Activated naive CD4-positive, alpha-beta T cell (primary cell): ENCODE measurements at places on chromosomes 6 and 20.

DNA sequence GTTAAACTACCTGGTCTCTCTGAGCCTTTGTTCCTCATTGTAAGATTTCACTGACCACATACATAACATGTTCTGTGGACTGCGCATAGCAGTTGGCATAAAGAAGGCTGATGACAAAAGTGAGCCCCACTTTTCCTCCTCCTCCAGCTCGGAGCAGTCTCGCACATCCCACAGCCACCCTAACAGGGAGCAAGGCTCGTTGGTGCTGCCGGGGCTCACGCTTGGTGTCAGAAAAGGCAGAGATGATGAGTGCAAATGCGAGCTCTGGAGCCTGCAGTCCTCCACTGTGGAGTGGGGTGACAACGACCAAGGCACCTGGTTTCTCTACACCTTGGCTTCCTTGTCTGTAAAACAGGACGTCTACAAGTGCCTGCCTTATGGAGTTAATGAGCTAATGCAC, 9.7 kb downstream of the TGM3 start:
- DNase-seq, result no peak

DNA sequence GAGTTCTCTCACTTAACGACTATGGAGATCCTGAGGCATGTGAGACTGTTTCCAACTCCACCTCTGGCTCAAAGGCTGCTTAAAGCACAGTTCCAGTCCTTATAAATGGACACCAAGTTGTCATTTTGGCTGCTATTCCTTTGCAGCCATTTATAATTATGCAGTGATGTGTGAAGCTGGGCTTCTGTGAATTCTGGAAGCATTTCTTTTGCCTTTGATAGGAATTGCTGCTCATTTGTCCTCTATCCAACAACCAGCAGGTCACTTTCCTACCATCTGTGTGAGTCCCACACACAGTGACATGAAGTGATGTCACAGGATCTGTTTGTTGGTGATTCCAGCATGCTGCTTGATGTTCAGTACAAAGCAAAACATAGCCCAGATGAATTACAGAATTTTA, 28.5 kb upstream of the EFHC1 start:
- no peak for DNase-seq

GRCh38 chr20:34337982-34338726, 24.9 kb upstream of the ITCH start:
- no peak for DNase-seq

DNA sequence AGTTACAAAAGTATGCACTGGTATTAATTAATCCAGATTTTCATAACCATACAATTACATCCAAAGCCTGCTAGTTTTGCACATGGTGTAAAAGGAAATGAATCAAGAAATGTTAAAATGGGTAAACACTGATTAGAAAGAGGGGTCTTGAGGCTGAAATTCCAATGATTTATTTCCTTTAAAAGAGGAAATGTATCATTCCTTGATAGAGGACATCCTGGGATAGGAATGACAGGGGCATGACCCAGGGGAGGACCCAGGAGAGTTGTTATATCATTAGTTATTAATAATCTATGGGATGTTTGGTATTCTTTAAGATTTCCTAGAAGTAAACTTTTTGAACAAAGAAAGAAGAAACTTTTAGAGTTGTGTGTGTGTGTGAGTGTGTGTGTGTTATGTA, 18.2 kb downstream of the AK9 start:
- no peak for DNase-seq

DNA sequence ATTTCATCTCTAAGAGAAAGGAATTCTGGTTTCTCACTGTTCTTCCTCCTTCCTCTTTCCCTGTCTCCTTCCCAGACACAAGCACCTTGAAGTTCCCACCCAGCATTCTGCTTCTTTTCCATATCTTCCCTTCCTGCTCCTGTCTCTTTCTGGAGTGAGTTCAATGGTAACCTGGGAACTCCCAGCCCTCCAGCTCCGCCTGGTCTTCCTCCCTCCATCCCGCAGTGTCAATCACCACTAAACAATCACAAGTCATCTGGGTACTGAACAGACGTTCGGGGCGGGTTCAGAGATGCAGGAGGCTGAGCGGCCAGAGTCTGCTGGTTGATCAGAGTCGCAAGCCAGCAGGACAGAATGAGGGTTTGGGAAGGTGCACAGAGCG, 7.7 kb downstream of the TTBK1 start:
- no peak for DNase-seq

GRCh38 chr6:166173281-166173951, 5.8 kb upstream of the TBXT start:
- DNase-seq, result no peak

DNA sequence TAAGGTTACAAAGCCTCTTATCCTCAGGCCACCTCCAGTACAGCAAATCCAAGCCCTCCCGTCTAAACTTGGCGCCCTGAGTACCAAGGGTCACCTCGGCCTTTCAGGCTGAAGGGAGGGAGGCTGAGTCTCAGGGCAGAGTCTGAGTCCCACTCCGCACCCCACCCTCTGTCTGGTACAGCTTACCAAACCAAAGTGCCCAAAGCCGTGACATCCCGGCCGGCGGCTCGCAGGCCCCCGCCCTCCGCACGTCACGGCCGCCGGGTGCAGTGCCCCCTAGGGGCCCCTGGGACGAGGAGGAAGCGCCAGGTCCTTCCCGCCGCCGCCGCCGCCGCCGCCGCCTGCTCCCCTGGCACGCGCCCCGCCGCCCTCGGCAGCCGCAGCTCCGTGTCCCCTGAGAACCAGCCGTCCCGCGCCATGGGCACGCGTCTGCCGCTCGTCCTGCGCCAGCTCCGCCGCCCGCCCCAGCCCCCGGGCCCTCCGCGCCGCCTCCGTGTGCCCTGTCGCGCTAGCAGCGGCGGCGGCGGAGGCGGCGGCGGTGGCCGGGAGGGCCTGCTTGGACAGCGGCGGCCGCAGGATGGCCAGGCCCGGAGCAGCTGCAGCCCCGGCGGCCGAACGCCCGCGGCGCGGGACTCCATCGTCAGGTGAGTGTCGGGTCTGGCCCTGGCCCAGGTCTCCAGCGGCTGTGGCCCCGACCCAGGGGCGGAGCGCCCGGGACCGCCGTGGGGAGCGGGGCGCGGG, at the start of gene MTHFD1L:
Gene MTHFD1L (plus strand): TSS at position 297 of the 741 bp plus-strand sequence. CDS start 121 bp downstream, at position 418.
- peak; percentile 41 for DNase-seq

GRCh38 chr6:39558591-39559190, 166.5 kb downstream of the KIF6 start:
- no peak for DNase-seq

DNA sequence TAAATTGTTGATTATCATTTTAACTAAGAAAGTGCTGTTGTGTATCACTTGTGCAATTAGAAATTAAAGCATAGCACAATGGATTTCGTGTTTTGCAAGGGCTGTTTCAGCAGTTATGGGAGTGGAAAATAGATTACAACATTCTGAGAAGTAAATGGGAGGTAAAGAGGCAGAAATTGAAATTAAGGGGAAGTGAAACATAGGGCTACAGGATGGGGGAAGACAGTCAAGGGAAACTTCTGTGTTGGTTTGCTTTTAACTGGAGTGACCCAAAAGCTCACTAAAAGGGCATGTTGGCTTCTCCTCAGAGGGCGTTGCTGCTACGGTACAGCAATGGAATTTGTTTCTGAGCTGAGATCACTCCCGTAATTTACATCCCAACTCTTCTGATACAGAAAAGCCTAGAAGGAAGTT, 147.5 kb downstream of the BCAS1 start:
- DNase-seq, result no peak

- no peak for DNase-seq
Observed at GRCh38 chr6:164690702-164691500, 618.5 kb downstream of the C6orf118 start.

GRCh38 chr6:31558631-31559500, 11.5 kb downstream of the NFKBIL1 start:
- no peak for DNase-seq

- no peak for DNase-seq
Observed at GRCh38 chr6:89045011-89045387, 35.6 kb upstream of the PNRC1 start.

GRCh38 chr20:61986762-61987321, 78.8 kb downstream of the TAF4 start:
- no peak for DNase-seq

DNA sequence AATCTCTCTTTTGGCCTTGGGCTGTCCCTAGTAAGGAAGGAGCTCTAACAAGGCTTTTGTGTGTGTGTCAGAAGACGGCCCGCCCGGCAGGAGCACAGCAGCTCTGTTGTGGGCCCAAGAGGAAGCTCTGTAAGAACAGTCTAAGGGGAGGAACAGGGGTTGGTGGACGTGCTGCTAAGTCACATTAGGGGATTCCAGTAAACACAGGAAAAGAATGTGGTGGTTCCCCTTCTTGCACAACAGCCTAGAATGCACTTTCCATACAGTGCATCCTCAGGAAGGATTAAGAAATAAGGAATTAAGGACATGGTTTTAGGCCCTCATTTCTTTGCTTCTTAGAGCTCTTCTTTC, 114.5 kb downstream of the RNF144B start:
- DNase-seq, result no peak

- no peak for DNase-seq
Observed at GRCh38 chr6:158783851-158784250, 35.3 kb downstream of the EZR start.

DNA sequence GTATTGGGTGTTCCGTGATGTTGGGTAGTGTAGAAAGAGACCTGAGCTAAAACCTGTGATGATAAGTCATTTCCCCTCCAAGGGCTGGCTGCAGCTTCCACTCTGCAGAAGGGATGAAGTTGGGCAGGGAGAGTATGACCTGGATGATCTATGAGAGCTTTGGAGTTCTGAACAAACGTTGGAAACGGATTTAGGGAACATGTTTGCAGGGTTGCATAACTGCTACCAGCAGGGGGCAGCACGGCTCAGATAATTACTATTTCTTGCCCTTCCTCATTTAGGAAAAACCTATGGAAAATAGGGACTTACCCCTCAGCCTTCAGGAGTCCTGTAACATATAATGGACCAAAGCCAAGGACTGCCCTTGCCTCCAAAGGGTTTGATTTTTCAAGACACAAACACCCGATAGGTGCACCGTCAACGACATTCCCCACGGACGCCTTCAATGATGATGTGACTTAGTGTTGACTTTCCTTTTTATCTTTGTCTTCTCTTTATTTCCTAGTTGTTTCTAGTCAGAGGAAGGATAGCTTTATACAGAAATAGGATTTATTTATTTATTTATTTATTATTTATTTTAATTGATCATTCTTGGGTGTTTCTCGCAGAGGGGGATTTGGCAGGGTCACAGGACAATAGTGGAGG, 164.9 kb upstream of the SASH1 start:
- no peak for DNase-seq

DNA sequence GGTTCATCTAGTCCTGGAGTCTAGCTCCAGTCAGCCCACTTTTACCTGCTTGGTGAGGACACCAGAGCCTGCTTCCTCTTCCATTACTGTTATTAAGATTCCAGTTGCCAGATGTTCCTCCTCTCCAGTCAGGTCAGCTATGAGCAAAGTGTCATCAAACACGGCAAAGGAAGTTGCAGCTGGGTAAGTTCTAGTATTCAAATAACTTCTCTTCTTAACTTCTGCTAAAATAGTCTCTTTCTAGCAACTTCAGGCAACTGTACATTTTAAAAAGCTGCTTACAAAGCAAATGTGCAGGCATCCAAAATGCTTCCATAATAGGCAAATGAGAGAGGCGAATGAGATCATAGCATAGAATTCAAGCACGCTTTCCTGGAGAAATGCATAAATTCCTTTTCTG, 18.4 kb upstream of the MRPS18A start:
- DNase-seq, result no peak

- no peak for DNase-seq
Observed at GRCh38 chr20:44967207-44967807, 995 bp downstream of the STK4 start.

- no peak for DNase-seq
Observed at GRCh38 chr6:169324656-169325459, 71.2 kb upstream of the THBS2 start.

DNA sequence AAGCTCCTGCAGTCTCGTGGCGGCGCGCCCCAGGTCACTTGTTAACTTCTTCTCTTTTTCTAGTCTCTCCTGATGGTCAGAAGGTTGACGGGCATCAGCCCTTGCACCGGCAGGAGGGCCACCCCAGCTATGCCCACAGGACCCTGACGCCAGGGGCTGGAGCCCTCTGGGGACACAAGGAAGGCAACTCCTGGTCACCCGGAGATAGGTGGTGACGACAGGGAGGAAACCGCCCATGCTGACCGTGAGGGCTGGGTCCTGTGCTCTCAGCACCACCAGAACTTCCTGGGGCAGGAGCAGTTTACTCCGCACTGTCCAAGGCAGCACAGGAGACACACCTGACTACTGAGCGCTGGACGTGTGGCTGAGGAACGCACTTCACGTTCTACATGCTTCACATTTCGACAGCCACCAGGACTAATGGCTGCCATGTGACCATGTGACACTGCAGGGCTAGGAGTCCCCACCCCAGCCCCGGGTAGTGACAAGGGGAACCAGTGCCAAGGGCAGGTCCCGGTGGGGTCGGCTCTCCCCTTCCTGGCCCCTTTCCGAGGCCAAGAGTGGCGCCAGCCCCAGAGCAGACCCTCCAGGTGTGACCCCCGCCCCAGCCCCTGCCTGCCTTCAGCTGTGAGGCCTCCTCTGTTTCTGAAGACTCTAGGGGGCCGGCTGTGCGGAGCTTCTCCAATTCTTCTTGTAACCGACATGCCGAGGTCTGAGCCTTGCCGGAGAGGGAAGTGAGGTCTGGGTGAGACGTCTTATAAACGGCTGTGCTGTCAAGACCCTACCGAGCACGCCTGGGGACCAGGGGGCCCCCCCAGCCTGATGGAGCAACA, 45.2 kb downstream of the DSTN start:
- DNase-seq, result no peak

DNA sequence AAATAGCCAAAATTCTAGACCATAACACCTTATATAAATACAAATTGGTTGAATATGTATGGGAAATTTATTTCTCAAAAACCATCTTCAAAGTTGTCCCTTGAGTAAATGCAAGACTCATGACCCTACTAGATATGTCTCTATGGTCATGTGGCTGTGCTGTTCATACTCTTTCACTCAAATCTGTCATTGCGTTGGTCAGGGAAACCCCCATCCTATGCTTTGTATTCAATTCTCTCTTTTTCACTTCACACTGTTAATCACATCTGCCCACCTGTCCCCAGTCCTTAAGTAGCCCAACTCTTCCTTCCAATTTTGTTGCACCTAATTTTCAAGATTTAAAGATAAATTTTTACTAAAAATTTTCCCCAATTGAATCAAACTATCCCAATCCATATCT, 51.0 kb downstream of the RPS12 start:
- no peak for DNase-seq

DNA sequence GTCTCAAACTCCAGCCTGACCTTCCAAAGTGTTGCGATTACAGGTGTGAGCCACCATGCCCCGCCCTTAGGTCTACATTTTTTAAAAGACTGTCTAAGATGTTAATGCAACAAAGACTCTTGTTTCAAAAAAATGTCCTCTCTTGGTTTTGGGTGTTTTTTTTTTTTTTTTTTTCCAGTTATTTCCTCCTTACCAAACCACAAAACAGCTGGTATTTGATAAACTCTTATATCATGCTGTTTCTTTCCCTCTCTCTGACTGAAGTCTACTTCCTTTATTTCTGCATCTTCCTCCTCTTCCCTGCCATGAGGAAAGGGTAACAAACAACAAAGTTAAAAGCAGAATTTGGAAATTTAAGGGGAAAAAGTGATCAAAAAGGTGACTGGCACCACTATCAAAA, 21.2 kb downstream of the STK38 start:
- DNase-seq, result no peak
